ENCODE measurements at places on chromosomes 1 and 21.

- no peak for DNase-seq
Observed at GRCh38 chr1:207346513-207346912, 25.0 kb downstream of the CD55 start.

DNA sequence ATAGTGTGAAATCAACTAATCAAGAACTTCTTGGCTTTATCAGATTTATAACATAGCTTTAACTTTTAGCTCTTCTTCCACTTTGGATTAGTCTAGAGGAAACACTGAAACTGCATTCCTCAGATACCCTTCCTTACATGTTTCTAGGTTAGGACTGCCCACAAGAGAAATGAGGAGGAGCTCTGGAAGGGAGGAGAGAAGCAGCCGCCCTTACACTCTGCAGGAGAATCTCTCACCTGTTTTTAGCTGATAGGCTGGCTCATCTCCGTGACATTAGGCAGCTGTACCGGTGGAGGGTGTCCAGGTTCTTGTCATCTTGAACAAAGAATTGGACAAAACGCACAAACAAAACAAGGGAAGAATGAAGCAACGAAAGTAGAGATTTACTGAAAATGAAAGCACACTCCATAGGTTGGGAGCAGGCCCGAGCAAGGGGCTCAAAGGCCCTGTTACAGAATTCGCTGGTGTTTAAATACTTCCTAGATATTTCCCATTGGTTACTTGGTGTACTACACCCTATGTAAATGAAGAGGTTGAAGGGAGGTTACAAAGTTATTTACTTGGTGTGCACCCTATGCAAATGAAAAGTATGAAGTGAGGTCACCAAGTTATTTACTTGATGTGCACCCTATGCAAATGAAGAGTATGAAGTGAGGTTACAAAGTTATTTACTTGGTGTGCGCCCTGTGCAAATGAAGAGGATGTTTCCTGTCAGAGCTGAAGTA is 524.9 kb upstream of the CHRM3 start:
- peak; percentile 41 for DNase-seq

- no peak for DNase-seq
Observed at GRCh38 chr1:152048416-152049009, 11.7 kb upstream of the S100A11 start.

DNA sequence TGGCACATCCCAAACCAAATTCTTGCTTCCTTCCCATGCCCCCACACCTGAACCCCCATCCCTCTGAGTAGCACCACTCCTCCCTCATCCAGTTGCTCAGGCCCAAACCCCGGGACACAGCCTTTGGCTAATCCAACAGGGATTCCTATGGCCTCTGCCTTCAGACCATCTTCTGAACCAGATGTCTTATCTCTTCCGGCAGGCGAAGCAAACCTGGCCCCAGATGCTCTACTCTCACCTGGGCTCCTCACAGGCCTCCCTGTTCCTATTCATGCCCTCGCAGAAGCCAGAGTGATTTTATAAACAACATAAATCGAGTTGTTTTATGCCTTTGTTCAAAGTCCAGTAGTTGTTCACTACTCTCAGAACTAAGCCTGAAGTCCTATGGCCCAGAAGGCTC is 12.5 kb upstream of the KCNA2 start:
- no peak for DNase-seq

DNA sequence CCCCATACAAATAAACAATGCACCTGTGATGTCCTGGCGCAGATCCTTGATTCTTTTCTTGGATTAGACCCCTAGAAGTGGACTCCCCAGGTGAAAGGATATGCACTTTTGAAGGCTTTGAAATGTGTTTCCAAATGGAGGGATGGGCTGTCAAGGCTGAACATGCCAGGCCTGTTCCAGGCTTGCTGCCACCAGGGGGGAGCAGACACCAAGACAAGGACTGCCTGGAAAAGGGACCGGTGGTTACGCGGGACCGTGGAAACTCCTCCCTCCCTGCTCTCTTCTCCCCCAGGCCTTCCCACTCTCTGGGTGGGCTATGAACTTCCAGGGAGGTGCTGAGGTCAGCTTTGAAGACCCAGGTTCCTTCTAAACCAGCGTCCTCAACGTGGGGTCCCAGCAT is 12.7 kb downstream of the C1QB start:
- DNase-seq: peak; percentile 30

DNA sequence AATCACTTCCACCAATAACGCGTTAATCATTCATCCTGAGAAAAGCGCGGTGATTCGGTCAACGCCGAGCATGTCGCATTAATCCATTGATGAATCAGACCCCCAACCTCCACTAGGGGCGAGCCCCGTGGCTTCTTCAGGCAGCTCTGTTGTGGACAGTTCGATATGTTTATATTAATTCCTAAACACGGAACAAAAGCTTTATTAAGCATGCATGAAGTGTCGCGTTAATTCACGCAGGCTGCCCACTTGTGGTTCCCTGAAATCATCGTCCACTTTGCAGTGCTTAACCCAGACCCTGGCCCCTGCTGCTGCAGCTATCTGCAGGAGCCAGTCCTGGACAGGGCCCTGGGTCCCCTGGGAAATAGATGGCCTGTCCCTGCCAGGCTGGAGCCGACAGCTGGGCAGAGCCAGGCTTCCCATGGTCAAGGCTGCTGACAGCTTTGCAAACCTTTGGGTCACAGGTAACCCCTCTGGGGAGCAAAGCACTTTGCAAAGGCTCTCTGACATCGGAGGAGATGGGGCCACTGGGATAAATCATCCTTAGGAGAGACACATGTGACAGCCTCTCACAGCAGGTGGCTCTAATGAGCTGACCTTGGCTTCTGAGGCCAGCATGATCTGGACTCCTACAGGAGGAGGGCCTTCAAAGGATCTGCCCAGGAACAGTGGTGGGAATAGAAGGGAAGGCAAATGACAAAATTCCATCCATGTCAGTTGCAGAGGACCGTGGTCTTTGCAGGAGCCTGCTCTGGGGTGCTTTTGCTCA is 137.0 kb upstream of the AJAP1 start:
- no peak for DNase-seq

- peak; percentile 49 for DNase-seq
Observed at GRCh38 chr1:231421546-231421970, 529 bp downstream of the EGLN1 start.

- no peak for DNase-seq
Observed at GRCh38 chr1:200036619-200037270, 9.2 kb downstream of the NR5A2 start.

- DNase-seq: no peak
Observed at GRCh38 chr21:43812957-43813655, 23.7 kb downstream of the RRP1 start.

DNA sequence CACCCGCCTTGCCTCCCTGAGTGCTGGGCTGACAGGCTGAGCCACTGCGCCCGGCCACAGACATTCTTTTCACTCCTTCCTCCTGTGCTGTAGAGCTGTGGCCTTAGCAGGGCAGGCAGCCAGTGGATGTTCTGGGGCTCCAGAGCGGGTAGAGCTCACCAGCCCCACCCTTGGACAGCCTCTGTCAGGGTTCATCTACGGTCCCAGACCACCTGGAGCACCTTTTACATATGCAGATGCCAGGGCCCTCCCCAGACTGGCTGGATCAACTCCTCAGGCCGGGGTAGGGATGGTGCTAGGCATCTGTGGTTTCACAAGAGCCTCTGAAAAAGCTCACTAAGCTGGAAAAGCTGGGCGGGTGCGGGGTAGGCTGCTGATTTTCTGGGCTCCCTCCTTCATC is 4.6 kb downstream of the ATP13A2 start:
- DNase-seq: no peak

DNA sequence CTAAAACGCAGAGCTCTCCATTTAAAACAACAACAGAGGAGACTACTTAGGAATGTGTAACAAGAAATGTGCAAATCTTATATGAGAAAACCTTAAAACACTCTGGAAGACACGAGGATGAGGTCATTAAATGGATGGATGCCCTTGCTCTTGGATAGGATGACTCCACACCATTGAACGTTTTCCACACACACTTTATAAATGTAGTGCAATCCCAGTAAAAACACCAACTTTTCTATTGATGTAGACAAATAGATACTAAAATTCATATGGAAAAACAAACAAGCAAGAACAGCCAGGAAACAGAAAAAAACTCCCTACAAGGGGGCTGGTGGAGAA is 18.4 kb upstream of the COL6A1 start:
- DNase-seq: no peak

GRCh38 chr1:3775490-3776230 is 3.1 kb downstream of the SMIM1 start:
- DNase-seq: peak; percentile 62

DNA sequence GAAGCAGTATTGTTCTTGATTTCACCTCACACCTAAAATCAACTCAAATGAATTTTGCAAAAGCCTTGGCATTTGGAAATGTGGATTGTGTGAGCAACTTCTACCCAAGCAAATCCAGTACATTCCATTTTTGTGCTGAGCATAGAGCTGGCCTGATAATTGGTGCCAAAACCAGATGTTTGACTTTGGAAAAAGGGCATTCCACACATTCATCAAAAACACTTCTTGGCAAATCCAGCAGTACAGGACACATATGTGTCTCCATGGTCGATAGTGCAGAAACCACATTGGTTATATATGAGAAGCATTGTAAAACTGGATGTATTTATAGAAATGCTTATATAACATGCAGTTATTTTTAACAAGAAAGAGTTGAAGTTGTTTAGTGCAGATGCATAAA is 210.4 kb downstream of the KCNK2 start:
- no peak for DNase-seq

- DNase-seq: peak; percentile 44
Observed at GRCh38 chr1:31181515-31182343, 58.0 kb downstream of the NKAIN1 start.

DNA sequence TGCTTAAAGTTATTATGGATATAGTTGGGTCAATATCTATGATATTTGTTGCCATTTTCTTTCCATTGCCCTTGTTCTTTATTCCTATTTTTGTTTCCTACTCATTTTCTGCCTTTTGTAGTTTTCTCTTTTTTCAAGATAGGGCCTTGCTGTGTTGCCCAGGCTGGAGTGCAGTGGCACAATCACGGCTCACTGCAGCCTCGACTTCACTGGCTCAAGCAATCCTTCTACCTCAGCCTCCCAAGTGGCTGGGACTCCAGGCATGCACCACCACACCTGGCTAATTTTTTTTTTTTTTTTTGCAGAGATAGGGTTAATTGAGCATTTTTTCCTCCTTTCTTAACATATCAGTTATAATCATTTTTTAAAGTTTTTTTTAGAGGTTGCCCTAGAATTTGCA is 92.7 kb downstream of the TOMM20 start:
- no peak for DNase-seq

DNA sequence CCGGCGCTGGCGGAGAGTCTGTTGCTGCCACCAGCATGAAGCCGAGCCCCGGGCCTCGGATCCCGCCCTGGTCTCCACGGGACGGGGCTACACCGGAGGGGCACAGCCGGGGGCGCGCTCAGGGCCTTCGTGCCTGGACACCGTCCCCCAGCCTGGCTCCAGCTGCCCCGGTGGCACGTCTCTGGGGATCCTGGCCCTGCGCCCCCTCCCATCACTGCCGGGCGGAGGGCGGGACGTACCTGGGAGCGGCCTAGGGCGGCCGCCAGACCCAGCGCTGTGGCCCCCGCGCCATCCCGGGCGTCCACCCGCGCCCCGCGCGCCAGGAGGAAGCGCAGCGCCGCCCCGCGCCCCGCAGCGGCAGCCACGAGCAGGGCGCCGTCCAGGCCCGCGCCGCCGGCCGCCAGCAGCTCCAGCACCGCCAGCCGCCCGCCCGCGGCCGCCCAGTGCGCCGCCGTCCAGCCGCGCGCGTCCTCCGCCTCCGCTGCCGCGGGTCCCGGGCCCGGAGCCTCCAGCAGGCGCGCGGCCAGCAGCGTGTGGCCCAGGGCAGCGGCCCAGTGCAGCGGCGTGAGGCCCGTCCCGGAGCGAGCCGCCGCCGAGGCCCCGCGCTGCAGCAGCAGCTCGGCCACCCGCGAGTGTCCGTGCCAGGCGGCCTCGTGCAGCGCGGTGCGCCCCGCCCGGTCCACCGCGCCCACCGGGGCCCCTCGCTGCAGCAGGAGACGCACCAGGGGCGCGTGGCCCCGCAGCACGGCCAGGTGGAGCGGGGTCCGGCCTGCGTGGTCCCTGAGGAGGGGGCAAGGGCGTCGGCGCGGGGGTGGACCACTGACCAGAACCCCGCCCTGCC is 1.0 kb downstream of the ANKRD65 start:
- DNase-seq: no peak

DNA sequence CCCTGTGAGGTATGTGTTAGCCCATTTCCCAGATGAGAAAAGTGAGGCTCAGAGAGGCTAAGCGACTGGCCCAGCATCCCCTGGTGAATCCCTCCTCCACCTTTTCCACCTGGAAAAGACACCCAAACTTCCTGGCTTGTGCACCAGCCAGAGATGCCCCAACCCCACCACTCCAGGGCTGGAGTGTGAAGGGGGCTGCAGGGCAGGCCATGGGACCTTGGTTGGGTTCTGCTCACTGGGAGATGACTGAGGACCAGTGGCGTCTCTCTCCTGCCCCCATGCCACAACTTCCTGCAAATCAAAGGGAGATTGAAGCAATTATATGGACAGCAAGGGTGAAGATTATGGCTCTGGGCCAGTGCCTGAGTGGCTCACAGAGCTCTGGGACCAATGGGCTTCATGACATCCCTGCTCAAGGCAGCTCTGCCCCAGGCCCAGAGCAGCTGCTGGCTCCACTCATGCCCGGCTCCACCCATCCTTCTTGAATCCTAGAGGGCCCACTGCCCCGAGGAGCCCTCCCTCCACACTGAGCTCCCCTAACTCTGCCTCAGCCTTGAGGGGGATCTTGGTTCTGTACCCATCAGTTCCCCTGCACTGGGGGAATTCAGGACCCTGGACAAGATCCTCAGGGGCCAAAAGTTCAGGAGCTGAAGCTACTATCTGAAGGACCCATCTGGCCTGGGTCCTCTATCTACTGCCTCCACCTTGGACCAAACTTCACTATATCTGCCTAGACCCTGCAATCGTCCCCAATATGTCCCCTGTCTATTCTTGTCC is 416.9 kb downstream of the PTPRU start:
- DNase-seq: no peak

- no peak for DNase-seq
Observed at GRCh38 chr1:110310300-110310699, 28.9 kb upstream of the RBM15 start.

GRCh38 chr1:99619583-99619982 is 26.3 kb upstream of the PALMD start:
- DNase-seq: no peak

GRCh38 chr1:240256836-240257503 is 165.3 kb downstream of the FMN2 start:
- no peak for DNase-seq

- no peak for DNase-seq
Observed at GRCh38 chr1:203424861-203425662, 50.5 kb upstream of the PRELP start.

DNA sequence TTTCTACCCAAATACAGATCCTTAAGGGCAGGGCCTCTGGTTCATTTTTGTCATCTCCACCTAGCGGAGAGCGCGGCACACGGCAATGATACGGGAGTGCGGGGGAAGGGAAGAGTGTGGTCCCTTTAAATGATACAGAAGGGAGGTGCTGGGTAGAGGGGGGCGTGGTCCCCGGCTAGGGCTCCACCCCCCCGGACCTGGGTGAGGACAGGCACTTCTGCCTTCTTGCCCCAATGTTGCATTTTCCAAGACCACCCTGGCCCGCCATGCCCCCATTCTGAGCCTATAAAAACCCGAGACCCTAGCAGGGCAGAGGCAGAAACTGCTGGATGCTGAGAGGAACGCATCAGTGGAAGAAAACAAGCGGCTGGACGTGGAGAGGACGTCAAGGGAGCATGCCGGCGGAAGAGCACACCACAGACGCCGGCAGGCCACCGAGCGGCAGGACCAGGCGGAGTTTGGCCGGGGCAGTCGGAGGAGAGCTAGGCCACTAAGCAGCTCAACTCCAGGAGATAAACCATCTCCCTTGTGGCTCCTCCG is 30.0 kb downstream of the LRRC3 start:
- no peak for DNase-seq
